Stimulated activated CD4-positive, alpha-beta T cell treated with anti-CD3 and anti-CD28 coated beads, Interleukin-4, amount 100 ng/mL, for 4 hours (primary cell): ENCODE measurements at places on chromosomes 6 and 20.

DNA sequence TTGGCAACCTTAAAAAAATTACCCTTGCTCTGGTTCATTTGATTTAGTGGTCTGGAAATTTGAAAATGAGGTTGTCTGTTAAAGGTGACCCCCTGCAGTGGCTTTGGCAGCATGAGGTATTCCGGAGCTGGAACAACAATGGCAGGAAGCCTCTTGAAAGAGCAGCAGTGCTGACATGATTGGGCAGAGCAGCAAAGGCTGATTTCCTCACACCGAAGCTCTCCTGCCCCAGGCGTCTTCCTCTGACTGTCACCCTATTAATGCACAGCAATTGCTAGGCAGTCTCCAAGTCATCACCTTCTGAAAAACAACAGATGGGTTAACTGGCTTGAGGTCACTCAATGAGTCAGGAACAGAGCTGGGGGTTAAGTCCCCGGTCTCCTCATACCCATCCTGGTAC lies 241.8 kb upstream of the MMS22L start:
- DNase-seq, result no peak

DNA sequence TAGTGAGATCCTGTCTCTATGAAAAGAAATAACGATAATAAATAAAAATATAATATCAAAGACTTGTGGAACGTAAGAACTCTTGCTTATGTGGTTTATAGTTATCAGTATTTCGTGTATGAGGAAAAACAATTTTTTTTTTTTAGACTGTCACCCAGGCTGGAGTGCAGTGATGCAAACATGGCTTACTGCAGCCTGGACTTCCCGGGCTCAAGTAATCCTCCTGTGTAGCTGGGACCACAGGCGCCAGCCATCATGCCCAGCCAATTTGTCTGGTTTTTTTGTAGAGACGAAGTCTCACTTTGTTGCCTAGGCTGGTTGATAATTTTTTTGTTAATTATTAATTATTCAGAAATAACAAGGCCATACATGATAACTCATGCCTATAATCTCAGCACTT lies 18.6 kb upstream of the CDK19 start:
- DNase-seq, result no peak

DNA sequence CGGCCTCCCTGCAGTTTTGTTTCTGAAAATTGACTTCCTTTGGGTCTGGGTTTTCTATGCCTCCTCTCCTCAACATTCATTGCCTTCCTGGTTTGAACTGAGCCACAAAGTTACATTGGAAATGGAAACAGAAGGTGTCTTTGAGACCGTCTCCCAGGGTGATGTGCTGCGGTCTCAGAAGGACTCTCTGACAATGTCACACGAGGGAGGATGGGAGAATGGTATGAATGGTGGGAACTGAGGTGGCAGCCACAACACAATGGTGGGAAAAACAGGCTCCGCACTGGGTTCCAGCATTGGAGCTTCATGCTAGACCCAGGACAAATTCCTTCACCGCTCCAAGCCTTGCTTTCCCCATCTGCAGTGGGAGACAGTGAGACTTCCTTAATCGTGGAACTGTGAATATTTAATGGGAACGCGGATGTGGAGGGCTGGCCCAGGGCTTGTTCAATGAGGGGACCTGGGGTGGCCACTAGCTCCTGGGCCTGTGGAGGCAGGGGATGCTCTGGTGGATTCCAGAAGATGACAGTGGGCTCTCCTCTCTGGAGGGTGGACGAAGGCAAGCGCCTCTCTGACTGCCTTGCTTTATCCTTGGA lies 73.9 kb downstream of the KCNB1 start:
- no peak for DNase-seq

DNA sequence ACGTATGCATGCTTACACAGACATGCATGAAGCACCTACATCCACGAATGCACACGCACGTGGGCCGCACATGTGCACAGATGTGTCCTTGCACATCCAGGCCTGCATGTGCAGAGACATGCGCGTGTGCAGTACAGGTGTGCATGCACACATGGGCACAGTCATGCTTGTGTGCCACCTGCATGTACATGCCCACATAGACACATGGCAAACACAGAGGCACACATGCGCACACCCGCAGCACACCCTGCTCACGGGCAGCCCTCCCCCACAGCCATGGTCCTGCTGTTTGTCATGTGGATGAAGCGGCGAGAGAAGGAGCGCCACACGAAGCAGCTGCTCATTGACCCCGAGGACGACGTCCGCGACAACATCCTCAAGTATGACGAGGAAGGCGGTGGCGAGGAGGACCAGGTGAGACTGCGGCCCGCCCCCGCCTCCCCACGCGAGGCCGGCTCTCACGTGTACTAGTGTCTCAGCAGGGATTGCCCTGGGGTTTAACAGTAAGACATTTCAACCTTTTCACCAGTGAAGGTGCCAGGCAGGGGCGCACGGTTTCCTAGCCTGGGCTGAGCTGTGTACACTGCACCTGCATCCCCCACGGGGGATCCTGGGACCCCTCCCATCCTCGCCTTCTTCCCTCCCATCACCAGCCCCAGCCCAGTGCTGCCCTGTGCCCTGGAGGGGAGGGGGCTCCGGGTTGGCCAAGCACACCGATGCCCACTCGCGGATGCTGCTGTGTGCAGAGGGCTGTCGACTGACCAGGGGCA lies 132.8 kb downstream of the TAF4 start:
- no peak for DNase-seq

DNA sequence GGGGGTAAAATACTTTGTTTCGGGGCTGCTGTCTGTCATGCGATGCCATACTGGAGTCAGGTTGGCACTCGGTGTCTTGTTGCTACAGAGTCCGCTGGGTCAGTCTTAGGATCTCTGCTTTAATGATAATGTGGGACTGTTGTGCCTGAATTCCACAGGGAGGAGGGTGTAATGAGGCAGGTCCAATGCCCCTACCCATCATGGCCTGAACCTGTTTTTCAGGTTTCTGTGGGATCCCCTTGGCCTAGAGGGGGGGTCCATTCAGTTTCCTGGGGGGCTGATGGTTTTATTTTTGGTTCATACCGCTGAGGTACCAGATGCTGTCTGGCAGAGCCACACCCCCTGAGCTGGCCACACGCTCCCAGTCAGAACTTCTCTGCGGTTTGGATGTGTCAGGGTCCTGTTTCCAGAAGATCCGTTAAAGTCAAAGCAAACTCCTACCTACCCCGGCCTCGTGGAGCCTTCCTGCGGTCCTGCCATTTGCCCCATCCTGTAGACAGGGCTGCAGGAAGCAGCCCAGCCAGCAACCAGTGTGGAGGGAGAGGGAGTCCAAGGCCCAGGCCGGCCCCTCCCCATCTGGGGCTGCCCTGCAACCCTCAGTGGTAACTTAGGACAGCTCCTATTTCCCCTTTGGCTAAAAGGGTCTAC lies 69.7 kb downstream of the TCP11 start:
- DNase-seq, result no peak
